ENCODE measurements at places on chromosomes 1 and 21. TPM values are rescaled to one million over a fixed set of nuclear protein-coding genes. Genes with fewer than 3 reads are reported as not detected.
A peak's percentile ranks its signal among the peaks of the same experiment; 100 is the strongest.

Gene LCE1E
- total RNA-seq: not detected

GRCh38 chr1:116066868-116067565, 44.2 kb upstream of the MAB21L3 start:
- H3K27ac ChIP-seq: no peak overlapping the region
- no peak for DNase-seq
- H3K4me3 ChIP-seq: no peak overlapping the region
- H3K27me3 ChIP-seq: no peaks in the 10 kb centered on the region

GRCh38 chr1:105427543-105427942, 1628.9 kb upstream of the PRMT6 start:
- no peaks in the 10 kb centered on the region for H3K36me3 ChIP-seq
- H3K4me3 ChIP-seq: no peak overlapping the region
- no peaks in the 10 kb centered on the region for H3K27me3 ChIP-seq
- H3K4me1 ChIP-seq: no peaks in the 10 kb centered on the region
- no peak overlapping the region for H3K27ac ChIP-seq

GRCh38 chr1:171509191-171509590, 23.9 kb downstream of the PRRC2C start:
- H3K4me1 ChIP-seq: peaks cover 15% of the 10 kb centered on the region
- no peak overlapping the region for H3K4me3 ChIP-seq
- H3K27me3 ChIP-seq: no peaks in the 10 kb centered on the region
- peaks cover 10% of the 10 kb centered on the region for H3K36me3 ChIP-seq
- no peak for DNase-seq

GRCh38 chr1:100036718-100037655, 67.2 kb downstream of the SLC35A3 start:
- no peaks in the 10 kb centered on the region for H3K27me3 ChIP-seq
- H3K27ac ChIP-seq: peak overlapping the region; percentile 96
- peak overlapping the region; percentile 97 for H3K4me3 ChIP-seq
- peak; percentile 30 for DNase-seq
- no peaks in the 10 kb centered on the region for H3K36me3 ChIP-seq
- peaks cover 31% of the 10 kb centered on the region for H3K4me1 ChIP-seq

- H3K36me3 ChIP-seq: no peaks in the 10 kb centered on the region
- H3K27ac ChIP-seq: no peak overlapping the region
- DNase-seq: no peak
These were observed 32.2 kb upstream of the MED18 start for GRCh38 chr1:28296401-28297261.

DNA sequence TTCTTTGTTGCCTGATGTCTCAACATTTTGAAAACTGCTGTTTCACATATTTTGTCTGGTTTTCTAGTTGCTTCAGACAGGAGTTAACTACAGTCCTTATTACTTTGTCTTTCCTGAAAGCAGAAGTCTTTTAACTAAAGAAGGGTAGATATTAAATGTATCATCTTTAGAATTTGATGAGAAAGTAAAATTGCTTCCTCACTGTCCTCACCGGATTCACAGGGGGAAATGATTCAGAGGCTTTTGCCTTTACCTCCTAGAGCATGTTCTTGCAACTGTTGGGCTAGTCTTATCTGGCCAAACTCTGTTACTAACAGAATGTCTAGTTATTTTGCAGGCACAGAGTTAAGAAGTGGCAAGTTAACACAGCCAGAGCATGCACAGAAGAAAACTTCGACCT, 107.2 kb upstream of the VAV3 start:
- H3K4me1 ChIP-seq: peaks cover 29% of the 10 kb centered on the region
- no peaks in the 10 kb centered on the region for H3K36me3 ChIP-seq
- H3K4me3 ChIP-seq: no peak overlapping the region
- H3K27ac ChIP-seq: no peak overlapping the region

DNA sequence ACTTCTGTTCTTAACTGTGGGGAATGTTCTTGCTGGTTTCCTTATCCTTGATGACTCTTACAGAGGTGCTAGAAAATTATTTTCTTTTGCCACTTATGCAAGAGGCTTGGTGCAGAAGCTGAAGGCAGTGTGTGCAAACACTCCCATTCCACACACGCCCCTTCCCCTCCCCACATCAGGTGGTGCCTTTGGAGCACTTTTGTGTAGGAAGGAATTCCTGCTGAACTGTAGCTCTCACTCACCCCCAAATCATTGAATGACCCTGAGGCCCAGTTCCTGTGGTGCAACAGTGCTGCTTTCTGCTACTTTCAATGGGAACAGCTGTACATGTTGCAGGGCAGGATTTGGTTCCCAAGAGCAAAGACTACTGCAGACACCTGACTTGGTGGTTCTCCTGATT, 101.8 kb downstream of the CD247 start:
- H3K4me1 ChIP-seq: peaks cover 7% of the 10 kb centered on the region
- peaks cover 12% of the 10 kb centered on the region for H3K36me3 ChIP-seq
- H3K27ac ChIP-seq: no peak overlapping the region
- DNase-seq: no peak

Gene LCA5L
- total RNA-seq: 0.62 TPM

- H3K4me1 ChIP-seq: no peaks in the 10 kb centered on the region
- no peaks in the 10 kb centered on the region for H3K36me3 ChIP-seq
- H3K4me3 ChIP-seq: no peak overlapping the region
- DNase-seq: no peak
- H3K27me3 ChIP-seq: no peaks in the 10 kb centered on the region
These were observed 192.8 kb upstream of the POU3F1 start for GRCh38 chr1:38239258-38239835.

Measured in B cell (primary cell).